ENCODE measurements at places on chromosomes 13 and 19.

GRCh38 chr19:32196690-32197420 is 148.6 kb upstream of the ZNF507 start:
- DNase-seq = no peak

DNA sequence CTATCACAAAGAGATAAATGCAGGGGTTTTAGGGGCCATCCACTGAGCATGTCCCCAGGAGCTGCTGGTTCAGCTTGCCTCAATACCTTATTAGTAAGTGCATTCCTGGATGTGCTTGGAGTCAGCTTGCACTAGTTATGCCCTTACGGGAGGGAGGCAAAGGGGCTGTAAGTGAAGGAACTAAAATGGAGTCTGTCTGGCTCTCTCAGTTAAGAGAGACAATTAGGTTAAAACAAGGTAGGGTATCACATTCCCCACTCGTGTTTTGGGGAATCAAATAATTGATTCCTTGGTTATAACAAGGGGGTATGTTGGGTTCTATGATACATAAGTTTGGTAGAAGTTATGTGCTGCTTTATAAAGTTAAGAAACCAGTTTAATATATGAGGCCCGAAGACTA is 78.9 kb downstream of the ZNF100 start:
- DNase-seq = no peak

DNA sequence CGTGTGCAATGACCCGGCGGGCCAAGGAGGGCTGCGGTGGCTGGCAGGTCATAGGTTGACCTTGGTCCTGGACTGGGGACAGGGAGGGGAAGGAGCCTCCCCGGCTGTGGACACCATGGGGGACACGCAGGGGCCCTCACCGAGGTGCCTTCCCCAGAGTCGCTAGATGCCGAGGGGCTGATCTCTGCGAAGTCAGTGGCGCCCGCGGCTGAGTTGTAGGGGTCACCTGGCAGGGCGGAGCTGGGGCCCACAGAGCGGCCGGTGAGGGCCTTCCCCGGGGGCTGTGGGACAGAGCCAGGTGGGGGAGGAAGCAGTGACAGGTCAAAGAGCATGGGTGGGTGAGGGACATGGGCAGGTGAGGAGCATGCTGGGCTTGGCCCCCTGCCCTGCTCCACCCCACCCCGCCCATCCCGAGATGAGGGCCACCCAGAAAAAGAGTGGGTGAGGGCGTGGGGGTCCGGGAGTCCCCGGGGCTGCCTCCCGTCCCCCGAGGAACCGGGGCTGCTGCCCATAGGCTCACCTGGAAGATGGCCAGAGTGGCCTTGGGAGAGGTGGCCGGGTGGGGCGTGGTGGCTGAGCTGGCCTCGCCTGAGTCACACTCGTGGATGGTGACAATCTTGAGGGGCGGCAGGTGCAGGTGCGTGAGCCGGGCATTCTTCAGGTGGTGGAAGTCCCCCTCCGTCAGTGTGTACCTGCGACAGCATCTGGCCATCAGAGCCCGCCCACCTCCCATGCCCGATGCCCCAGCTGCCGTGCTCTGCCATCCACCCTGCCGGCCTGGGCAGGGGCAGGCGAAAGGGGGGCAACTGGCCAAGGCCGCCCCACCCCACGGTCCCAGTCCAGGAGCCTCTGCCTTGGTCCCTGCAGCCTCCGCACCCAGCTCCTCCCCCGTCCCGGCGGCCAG is 3.5 kb downstream of the CBARP start:
- no peak for DNase-seq

- no peak for DNase-seq
Measured at GRCh38 chr13:80821466-80821865, 480.5 kb upstream of the SPRY2 start.
